Spinal cord (tissue), 10 donors: ENCODE measurements at places on chromosomes 3 and 15.

DNA sequence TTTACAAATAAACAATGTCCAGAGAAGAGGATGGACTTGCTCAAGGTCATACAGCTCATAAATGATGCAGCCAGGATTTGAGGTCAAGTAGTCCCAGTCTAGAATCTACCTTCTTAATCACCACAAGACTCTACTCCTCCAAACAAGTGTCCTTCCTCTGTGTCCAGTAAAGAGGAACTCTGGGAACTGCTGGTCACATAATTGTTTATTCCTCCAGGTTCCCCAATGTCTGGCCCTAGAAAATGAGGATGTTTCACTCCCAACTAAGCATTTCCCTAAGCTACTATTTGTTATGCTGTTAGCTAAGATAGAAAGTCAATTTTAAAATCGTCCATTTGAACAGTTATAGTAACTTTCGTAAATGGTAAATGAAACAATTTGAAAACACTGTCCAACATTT is 192.4 kb downstream of the FHIT start:
- DNase-seq: no peak

GRCh38 chr15:77630956-77631744 is 1.6 kb downstream of the LINGO1 start:
- no peak for DNase-seq

DNA sequence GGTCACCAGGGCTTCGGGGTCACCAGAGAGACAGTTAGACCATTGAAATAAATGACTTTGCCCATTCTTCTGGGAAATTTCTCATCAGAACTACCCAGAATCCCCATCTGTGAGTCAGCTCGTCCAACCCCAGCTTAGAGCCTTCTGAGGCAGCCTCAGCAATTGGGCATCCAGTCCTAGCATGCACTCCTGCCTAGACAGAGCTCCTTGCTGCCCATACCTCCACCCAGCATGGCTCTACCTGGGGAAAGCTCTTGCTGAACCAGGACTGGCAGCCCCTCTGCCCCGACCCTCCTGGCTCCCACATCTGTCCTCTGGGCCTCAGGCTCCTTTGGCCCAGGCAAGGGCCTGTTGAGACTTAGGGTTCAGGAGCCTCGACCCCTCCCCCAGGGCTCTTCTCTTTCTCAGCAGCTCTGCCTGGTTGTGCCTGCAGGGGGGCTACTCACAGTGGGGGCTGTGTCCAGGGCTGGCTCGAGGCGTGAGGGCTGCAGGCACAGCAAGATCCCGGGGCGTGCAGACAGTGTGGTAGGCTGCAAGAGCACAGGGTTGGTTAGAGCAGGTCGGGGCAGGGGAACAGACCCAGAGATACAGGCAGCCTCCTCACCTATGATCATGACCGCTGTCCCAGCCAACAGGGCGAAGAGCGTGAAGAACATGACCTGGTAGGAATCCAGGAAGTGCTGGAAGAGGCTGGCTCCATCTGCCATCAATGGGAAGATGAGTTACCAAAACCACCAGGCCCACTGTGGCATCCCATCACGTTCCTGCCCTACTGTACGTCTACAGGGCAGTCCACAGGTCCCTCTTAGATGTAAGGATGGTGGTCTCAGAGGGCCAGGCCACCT is 101.3 kb downstream of the NUP210 start:
- DNase-seq: no peak

GRCh38 chr3:33787328-33788009 is 11.0 kb upstream of the PDCD6IP start:
- DNase-seq: peak; percentile 40

- peak; percentile 13 for DNase-seq
Observed at GRCh38 chr15:26355472-26356074, 417.3 kb downstream of the GABRB3 start.

- no peak for DNase-seq
Observed at GRCh38 chr3:115822579-115822978, 199.3 kb downstream of the GAP43 start.

DNA sequence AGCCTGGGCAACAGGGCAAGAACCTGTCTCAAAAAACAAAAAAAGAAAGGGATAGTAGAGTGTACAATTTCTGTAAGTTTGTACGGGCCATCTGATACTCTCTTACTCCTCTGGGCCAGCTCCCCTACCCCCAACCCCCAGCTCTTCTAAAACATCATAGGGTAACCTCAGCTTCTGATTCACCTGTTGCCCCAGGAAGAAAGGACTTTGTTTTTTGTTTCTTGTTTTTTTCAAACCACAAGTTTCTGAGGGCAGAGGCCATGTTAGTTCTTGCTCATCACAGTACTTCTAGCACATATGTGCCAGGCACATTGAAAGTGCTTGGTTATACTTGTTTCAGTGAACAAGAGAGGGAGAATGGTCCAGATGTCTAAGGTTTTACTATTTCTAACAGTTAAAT is 20.2 kb downstream of the ATOSA start:
- DNase-seq: no peak

DNA sequence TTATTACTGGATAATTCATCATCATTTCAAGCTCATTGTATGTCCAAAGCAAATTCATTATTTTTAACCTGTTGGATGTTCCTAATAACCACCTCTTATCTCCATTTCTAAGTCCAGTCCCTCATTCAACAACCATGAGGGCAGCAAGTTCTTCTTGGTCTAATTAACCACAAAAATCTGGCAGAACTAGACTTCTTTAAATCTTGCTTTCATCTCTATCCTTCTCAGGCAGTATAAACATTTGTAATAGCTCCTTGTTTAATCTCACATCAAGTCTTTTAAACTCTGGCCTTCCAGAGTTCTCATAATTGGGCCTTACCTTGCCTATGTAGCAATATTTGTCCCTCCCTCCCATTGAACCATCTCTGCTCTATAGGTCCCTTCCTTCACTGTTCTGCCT is 17.0 kb upstream of the GHSR start:
- DNase-seq: no peak

DNA sequence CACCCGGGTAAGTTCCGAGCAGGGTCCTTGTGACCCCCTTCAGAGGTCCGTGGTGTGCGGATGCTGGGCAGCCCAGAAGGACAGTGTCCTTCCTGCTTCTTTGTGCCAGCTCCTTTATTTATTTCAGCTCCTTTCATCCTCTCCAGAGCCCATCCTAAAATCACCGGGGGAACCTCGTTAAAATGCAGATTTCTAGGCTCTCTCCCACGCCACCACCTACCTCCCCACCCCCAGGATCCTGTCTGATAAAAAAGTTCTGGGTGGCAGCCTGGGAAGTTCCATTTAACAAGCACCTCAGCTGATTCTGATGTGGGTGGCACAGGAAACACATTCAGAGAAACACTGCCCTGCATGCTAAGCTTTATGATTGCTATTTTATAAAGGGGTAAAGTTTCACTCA is 12.5 kb upstream of the IGF1R start:
- no peak for DNase-seq

GRCh38 chr3:51975852-51976549 is 1.1 kb downstream of the ABHD14A start:
- peak; percentile 96 for DNase-seq

DNA sequence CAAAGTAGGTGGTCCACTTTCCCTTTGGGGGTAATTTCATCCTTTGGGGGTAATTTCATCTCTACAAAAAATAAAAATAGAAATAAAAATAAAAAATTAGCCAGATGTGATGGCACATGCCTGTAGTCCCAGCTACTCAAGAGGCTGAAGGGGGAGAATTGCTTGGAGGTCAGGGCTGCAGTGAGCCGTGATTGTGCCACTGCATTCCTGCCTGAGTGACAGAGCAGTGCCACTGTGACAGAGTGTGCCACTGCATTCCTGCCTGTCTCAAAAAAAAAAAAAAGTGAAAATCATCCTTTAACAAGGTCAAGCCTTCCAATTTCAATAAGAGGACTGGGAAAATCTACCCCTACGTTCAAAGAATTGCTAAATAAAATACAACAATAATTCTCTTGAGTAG is 22.8 kb downstream of the SERP1 start:
- no peak for DNase-seq
